ENCODE measurements at places on chromosomes 5 and 9.

DNA sequence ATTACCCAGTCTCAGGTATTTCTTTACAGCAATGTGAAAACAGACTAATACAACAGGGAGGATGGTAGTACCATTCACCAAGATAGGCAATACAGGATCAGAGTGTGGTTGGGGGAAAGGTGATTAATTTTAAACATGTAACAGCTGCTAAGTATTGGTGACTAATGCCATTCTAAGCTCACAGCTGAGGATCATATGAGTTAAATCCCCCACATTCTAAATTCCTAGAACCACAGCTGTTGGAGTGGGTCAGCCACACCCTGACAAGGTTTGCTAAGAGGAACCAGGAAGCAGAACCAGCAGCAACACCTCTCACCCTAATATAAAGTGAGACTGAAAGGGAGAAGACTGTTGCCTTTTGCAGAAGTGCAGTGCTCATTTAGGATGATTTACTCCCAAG, 24.8 kb downstream of the HSPB3 start:
- no peak for DNase-seq

DNA sequence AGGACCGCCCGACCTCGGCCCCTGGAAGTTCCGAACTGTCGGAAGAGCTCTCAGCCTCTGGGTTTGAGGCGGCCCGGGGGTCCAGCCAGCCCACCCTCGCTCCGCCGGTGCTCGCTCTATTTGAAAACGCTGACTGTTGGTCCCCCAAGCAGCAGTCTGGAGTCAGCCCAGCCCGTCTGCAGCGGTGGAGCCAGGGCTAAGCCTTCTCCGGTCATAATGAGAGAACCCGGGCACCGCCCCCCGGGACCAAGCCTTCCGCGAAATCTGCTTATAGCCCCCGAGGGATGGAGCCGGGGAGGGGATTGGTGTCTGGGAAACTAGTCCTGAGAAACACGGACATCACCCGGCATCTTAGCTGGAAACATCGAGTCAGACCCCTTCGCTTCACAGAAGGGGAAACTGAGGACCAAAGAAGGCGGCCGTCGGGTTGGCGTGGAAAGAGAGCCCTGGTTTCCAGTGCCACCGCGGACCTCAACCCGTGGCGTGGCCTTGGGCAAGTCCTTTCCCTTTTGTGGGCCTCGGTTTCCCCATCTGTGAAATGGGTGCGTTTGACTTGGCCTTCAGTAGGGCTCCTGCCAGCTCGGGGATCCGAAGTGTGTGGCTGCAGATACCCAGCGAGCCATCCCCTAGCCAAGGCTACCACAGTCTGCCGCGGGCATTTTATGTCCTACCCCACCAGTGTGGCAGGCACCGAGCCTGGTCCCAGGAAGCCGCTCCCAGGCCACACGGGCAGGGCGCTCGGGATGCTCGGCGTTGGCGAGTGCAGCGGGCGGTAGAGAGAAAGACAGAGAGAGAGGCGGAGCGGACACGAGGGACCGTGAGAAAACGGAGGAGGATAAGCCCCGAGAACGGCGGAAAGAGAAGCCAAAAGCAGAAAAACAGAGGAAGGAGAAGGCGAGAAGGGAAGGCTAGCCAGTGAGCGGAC, 857 bp downstream of the ADAM19 start:
- peak; percentile 56 for DNase-seq

GRCh38 chr9:14365670-14366069, 51.7 kb upstream of the NFIB start:
- no peak for DNase-seq

- no peak for DNase-seq
These were observed 12.8 kb downstream of the SLCO4C1 start for GRCh38 chr5:102283102-102283797.

DNA sequence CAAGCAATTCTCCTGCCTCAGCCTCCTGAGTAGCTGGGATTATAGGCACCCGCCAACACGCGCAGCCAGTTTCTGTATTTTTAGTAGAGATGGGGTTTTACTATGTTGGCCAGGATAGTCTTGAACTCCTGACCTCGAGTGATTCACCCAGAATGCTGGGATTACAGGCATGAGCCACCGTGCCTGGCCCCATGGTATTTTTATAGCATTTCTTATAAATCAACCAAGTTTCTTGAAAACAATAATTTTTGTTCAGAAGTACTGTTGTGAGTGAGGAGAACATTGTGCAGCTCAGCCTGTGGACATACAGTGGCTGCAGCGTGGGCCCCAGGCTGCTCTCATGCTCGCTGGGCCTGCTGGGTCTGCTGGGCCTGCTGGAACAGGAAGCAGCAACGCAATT, 45.3 kb downstream of the MAP1B start:
- no peak for DNase-seq

DNA sequence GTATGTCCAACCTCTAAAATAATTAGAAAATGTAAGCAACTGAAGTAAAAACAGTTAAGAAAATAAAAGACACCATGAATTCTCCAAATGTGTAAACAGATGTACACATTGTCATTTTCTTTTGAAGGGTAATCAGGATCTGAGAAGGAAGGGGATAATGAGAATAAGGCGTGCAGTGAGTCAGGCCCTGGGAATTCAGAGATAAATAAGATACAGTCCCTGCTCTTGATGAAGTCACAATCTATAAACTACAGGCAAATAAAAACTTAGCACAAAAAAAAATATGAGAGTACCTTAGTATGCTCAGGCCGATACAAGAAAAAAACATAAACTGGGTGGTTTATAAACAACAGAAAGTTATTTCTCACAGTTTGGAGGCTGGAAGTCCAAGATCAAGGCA, 315.3 kb downstream of the DNAH5 start:
- no peak for DNase-seq

- DNase-seq, result no peak
These were observed 80.3 kb downstream of the SECISBP2 start for GRCh38 chr9:89398621-89399020.

DNA sequence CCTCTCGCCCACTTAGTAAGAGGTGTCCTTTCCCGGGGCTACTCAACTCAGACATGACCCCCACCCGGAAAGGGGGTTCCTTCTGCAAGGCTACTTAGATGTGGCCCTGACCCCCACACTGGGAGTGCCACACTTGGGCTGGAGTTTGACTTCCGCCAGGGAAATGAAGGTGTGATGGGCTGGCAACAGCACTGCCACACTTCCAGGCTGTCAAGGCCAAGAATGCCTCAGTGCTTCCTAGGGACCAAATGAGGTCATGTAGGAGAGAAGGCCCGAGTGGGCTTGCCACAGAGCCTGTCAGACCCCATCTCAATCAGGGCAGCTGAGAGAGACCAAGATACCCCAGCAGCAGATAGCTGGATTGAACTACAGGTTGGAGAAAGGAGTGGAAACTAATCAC, 55.5 kb downstream of the DRD1 start:
- DNase-seq, result no peak

DNA sequence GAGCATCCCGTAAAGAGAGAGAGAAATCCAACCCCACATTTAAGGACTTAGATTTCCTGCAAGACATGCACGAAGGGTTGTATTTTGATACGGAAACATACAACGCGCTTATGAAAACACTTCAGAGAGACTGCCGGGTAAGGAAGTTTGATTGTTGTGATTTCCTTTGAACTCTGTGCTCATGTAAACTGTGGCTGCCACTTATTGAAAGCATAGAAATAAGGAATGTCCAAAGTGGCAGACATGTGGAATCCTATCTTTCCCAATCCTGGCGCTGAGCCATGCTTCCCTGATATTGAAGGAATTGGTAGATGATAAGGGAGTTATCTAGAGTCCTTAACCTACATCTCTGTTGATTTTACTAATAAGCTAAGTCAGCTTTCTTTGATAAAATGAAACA, 119.4 kb downstream of the PRKACG start:
- DNase-seq, result no peak

DNA sequence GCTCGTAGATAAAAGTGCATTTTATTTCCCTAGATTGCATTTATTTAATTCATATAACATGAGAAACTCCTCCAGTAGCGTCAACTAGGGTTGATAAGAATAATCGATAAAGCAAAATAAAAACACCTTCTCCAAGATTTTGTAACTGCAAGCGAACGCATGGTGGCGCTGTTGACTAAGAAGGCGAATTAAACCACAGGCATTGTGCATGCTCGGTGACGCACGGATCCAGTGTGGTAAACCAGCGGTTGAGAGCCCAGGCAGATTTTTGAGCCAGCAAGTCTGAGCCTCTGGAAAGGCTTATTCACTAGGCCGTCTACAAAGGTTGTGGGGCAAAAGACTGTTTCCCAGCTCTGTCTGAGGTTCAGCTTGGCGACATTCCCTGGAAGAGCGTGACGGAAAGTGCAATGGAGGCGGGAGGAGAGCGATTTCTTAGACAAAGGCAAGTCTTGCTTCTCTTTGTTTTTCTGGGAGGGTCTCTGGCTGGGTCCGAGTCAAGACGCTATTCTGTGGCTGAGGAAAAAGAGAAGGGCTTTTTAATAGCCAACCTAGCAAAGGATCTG, at the start of gene PCDHB3:
Gene PCDHB3, plus strand, starts transcription at position 231 of the 563 bp plus-strand sequence. Its CDS starts 177 bp downstream, at position 408.
- no peak for DNase-seq

GRCh38 chr9:4298255-4299004, 1.4 kb downstream of the GLIS3 start:
- peak; percentile 59 for DNase-seq

GRCh38 chr5:52945040-52945439, 44.1 kb upstream of the ITGA2 start:
- no peak for DNase-seq

GRCh38 chr9:121637713-121638220, 13.7 kb upstream of the DAB2IP start:
- DNase-seq, result no peak

- DNase-seq, result no peak
These were observed 51.1 kb downstream of the CCNH start for GRCh38 chr5:87361536-87362213.

GRCh38 chr5:116766470-116766947, 191.9 kb upstream of the SEMA6A start:
- peak; percentile 57 for DNase-seq

GRCh38 chr9:115649991-115650472, 503.6 kb upstream of the PAPPA start:
- no peak for DNase-seq

DNA sequence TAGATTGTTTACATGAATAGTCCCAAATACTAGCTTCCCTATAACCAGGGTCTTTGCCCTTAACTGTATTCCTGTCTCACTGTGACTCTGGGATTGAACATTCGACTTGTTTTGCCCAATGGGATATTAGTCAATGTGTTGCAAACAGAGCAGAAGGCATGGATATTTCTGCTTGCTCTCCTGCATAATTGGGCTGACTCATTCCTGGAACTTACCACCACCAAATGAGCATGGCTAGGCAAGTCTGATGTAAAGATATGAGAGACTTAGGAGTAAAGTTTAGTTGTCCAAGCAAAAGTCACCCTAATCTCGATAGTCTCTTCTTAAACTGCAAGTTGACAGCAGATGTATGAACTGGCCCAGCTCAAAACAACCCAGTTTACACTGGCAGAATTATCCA, 273.5 kb upstream of the CCNG1 start:
- DNase-seq, result no peak

- DNase-seq, result no peak
These were observed 365.4 kb downstream of the ARL15 start for GRCh38 chr5:53944981-53945380.

GRCh38 chr9:131404987-131405386, 11.1 kb downstream of the PRRC2B start:
- no peak for DNase-seq

DNA sequence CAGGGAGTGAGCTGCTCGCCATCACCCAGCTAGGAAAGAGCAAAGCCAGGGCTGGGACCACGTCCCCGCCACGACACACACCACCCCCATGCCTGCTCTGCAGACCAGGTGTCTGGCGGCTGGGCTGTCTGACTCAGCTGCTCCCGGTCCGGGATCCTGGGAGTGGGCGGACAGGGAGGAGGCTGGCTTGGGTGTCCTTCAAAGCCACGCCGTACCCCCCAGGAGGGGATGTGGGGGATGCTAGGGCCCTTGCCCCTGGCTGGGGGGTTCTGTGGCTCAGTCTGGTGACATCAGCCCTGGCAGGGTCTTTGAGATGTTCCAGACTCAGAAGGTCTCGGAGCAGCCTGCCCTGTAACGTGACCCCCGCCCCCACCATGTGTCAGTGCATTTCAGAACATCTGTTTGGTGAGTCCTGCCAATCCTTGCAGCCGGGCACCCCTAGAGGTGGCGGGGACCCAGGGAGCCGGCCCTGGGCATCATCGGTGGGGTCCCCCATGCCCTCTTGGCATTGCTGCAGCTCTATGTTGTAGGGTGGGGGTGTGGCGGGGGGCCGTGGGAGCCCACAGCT, 62.3 kb downstream of the HMCN2 start:
- no peak for DNase-seq

DNA sequence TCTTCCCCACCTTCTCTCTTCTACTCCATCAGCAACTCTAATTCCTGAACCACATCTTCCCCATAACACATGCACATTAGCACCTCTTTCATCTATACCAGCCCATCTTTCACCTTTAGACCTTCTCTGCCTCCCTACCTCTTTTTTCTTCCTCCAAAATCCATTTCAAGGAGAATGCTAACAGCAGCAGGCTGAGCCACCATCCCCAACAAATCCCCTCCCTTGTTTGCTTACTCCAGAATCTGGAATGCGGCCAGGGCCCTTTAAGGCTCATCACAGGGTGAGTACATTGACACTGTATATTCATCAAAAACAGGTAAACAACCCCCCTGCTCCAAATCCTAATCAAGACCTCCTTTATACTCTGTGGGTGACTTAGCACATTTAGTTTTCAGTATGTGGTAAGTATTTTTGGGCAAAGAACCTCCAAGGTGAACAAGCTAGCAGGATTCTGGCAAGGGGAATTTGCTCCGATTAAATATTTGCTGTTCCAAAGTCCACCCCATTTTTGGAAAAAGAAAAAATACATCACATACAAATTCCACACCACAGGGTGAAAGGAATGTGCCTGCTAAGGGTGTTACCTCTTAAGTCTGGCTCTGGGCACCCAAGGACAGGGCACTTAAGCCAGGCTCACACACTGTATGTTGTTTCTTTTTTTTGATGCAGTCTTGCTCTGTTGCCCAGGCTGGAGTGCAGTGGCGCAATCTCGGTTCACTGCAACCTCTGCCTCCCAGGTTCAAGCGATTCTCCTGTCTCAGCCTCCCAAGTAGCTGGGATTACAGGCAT, 71.4 kb downstream of the SERINC5 start:
- DNase-seq, result no peak

- DNase-seq, result peak; percentile 57
These were observed 127.6 kb downstream of the SLF1 start for GRCh38 chr5:94745786-94746730.

DNA sequence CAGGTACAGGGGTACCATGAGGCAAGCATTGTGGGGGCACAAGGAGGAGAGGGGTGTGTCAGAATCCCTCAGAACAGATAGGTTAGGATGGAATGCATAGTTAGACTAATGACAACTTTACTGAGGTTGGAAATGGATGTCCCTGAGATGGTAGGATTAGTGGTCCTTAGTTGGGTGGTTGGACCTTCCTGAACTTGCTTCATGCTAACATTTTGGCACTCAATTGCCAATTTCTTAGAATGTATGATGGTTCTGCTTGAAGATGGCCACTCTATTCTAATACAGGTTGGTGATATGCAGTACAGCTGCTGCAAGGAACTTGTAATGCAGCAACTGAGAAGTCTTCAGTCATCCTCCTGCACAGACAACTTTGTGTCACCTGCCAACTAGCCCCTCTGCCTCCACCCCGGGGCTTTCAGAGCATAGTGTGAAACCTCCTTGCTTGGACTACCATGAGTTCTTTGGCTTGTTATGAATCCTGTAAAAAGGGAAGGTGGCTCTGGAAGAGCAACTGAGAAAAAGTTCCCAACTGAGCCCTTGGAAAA, 5.4 kb downstream of the CCNI2 start:
- DNase-seq, result no peak
